Heart left ventricle (tissue), 16 donors: ENCODE measurements at places on chromosomes 3 and 15. TPM values are rescaled to one million over a fixed set of nuclear protein-coding genes. Genes with fewer than 3 reads are reported as not detected.

DNA sequence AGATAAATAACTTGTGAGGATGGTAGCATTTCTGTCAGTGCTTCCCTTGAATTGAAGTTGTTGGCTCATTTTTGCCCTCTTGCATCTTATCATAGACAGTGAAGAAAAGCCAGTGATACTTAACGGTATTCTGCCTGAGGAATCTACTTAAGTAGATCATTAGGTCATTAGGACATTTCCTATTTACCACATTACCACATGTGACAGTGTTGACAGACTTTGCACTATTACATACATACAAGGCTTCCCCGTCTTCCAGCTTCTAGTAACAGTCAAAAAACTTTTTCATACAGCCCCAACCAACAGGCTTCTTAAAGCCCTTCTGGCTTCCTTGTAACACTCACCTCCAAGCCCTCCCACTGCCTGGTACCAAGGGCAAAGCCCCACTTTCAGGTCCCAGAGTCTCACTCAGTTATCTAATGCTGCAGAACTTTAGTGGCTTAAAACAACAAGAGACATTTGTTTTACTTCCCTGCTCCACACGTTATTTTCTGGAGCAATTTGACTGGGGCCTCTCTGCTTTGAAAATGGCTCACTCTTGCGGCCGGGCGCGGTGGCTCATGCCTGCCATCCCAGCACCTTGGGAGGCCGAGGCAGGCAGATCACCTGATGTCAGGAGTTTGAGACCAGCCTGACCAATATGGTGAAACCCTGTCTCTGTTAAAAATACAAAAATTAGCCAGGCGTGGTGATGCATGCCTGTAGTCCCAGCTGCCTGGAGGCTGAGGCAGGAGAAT, 40.0 kb downstream of the ASB7 start:
- no peak for DNase-seq
- no peaks in the 10 kb centered on the region for H3K36me3 ChIP-seq
- no peak overlapping the region for H3K27ac ChIP-seq

- H3K36me3 ChIP-seq, result no peaks in the 10 kb centered on the region
- H3K4me3 ChIP-seq, result no peak overlapping the region
- H3K27ac ChIP-seq, result no peak overlapping the region
- H3K27me3 ChIP-seq, result no peaks in the 10 kb centered on the region
- peaks cover 15% of the 10 kb centered on the region for H3K4me1 ChIP-seq
- DNase-seq, result no peak
Observed at GRCh38 chr15:77333166-77333565, 86.7 kb downstream of the PEAK1 start.

- no peaks in the 10 kb centered on the region for H3K36me3 ChIP-seq
- DNase-seq, result no peak
- no peak overlapping the region for H3K4me3 ChIP-seq
- H3K27ac ChIP-seq, result no peak overlapping the region
Observed at GRCh38 chr3:126467611-126467955, 8.1 kb downstream of the ZXDC start.

DNA sequence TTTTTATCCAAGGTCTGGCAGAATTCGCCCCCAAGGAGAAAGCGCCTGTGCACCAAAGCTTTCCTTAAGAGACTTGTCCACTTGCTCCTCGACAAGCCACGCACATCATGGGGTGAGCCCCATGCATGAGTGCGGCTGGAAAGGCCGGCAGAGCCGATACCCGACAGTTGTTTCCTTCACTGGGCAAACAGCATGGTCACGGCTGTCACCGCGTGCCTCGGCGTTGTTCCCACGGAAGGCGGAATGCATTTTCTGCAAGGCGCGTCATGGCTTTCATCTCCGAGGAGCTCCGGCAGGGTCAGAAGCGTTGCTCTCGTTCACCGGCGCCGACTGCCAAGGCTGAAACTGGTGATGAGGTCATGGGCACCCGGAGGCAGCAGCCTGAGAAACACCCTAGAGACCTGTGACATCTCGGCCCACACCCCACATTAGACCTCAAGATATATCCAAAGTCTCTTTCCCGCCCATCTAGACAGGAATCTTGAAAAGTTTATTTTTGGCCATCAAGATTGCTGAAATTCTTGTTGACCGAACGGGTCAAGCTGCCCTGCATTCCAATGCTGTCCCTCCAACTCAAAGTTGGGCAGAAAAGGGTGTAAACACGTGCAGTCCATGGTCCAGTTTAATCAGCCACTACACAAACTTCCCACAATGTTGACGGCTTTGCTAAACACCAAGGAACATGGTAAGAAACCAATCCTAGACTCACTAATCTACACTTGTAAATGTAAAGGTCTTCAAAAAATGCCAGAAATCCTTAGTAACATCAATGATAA, 604 bp upstream of the TJP1 start:
- DNase-seq, result peak; percentile 66
- H3K27ac ChIP-seq, result peak overlapping the region; percentile 98
- H3K27me3 ChIP-seq, result no peaks in the 10 kb centered on the region
- H3K36me3 ChIP-seq, result no peaks in the 10 kb centered on the region

GRCh38 chr3:178850450-178851190, 221.0 kb downstream of the ZMAT3 start:
- no peak overlapping the region for H3K4me3 ChIP-seq
- H3K4me1 ChIP-seq, result peaks cover 34% of the 10 kb centered on the region
- no peak overlapping the region for H3K27ac ChIP-seq
- H3K27me3 ChIP-seq, result no peaks in the 10 kb centered on the region

DNA sequence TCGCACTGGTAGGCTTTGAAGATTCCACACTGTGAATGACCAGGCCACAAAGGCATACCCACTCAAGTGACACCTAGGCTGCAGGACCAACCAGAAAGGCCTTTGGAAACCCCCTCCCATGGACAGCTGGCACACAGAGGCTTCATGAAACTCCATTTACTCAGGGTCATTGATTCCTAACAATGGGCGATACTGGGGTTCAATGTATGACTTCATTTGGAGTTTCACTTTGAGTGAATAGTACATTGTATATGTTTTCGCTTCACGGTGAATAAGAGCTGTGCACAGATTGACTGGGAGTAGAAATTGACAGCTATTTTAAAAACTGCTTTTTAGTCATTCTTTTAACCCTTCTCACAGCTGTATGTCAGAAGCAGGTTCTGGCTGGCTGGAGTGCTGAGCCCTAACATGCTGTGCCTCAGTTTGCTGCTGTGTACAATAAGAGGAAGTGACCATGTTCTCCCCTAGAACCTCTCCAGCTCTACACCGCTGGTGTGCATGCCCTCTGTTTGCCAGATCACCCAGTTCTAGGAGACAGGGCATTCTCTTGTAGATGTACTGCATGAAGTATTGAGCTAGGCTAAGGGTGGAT, 15.4 kb upstream of the CX3CR1 start:
- no peaks in the 10 kb centered on the region for H3K36me3 ChIP-seq
- no peak for DNase-seq
- H3K27me3 ChIP-seq, result no peaks in the 10 kb centered on the region
- no peak overlapping the region for H3K27ac ChIP-seq

DNA sequence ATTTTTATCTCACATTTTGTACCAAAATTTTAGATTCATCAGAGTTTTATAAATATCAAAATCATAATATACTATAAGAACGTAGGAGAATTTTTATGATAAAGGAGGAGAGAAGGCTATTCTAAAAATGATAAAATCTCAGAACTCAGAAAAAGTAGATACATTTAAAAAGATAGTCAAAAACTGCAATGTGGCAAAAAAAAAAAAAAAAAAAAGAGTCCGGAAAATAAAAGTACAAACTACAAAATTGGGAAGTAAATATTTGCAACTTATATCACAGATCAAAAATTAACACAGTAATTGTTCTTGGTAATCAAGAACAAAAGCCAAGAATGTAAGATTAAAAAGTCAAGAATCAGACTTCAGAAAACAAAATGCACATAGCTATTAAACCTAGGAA, 332.1 kb downstream of the MCTP2 start:
- no peaks in the 10 kb centered on the region for H3K27me3 ChIP-seq
- no peaks in the 10 kb centered on the region for H3K36me3 ChIP-seq
- no peak overlapping the region for H3K4me3 ChIP-seq

DNA sequence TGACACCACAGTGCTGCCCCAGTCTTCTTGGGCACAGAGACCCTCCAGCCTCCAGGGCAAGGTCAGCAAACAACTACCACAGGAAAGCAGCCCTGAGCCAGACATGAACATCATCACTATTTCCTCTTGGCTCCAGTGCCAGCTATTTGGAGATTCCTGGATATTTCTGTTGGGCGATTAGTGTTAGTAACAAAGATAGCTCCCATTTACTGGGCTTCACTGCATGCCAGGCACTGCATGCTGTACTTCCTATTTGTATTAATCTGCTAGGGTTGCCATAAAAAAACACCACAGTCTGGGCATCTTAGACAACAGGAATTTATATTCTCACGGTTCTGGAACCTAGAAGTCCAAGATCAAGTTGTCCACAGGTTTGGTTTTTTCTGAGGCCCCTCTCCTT, 255.1 kb upstream of the STT3B start:
- no peaks in the 10 kb centered on the region for H3K4me1 ChIP-seq
- DNase-seq, result no peak
- no peaks in the 10 kb centered on the region for H3K36me3 ChIP-seq
- H3K27ac ChIP-seq, result no peak overlapping the region
- no peak overlapping the region for H3K4me3 ChIP-seq
- H3K27me3 ChIP-seq, result no peaks in the 10 kb centered on the region

DNA sequence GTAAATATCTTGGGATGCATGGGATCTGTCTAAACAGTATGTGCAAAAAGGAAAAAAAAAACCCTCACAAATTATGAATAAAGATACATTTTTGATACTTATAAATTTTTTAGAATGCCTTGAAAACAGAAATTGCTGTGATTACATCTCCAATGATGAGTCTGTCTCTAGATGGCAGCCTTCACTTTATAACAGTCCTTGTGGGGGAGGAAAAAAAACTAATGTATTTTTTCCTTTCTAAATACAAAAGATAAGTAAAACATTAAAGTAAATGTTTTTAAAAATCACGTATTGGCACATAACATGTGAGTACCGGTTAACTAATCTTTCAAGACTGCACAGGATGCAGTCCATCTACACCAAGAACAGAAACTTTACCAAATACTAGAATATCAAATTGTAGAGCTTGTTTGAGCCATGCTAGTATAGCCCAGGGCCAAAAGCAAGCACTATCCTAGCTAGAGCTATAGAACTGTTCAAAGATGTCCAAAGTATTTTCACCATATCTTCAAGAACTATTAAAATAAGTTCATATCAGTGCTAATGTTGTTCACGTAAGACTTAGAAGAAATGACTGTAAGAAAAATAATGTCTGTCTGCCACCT, 206.4 kb downstream of the STAG1 start:
- H3K27me3 ChIP-seq, result no peaks in the 10 kb centered on the region
- H3K4me1 ChIP-seq, result no peaks in the 10 kb centered on the region
- H3K4me3 ChIP-seq, result no peak overlapping the region
- H3K27ac ChIP-seq, result no peak overlapping the region

GRCh38 chr15:64180235-64180824, 17.5 kb upstream of the PPIB start:
- peaks cover 70% of the 10 kb centered on the region for H3K36me3 ChIP-seq
- no peak overlapping the region for H3K4me3 ChIP-seq
- H3K4me1 ChIP-seq, result no peaks in the 10 kb centered on the region
- H3K27me3 ChIP-seq, result no peaks in the 10 kb centered on the region

- H3K27ac ChIP-seq, result no peak overlapping the region
- H3K4me1 ChIP-seq, result no peaks in the 10 kb centered on the region
- no peak overlapping the region for H3K4me3 ChIP-seq
- no peaks in the 10 kb centered on the region for H3K36me3 ChIP-seq
Observed at GRCh38 chr3:118401887-118402286, 632.8 kb downstream of the IGSF11 start.

DNA sequence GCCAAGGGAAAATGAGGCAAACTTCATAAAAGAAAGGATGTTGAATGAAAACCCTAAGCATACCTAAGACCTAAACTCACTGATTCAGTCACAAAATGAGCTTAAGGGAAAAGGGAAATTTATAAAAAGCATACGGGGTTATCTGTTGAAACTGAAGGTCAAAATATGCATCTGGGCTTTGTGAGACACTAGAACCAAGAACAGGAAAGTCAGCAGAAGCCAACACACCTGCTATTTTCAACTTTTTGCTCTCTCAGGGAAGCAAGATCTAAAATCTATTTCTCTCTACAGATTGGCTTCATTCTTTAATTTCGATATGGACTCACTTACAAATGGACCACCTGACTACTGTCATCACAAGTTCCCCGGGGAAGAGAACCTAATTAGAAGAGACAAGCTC, 338.6 kb upstream of the NECTIN3 start:
- H3K27ac ChIP-seq, result no peak overlapping the region
- no peaks in the 10 kb centered on the region for H3K4me1 ChIP-seq
- DNase-seq, result no peak

IL17RD gene
- total RNA-seq, result 11.3 TPM

CCR3 gene
- not detected for total RNA-seq

CYP8B1 gene
- total RNA-seq, result not detected

GP5 gene
- not detected for total RNA-seq

DNA sequence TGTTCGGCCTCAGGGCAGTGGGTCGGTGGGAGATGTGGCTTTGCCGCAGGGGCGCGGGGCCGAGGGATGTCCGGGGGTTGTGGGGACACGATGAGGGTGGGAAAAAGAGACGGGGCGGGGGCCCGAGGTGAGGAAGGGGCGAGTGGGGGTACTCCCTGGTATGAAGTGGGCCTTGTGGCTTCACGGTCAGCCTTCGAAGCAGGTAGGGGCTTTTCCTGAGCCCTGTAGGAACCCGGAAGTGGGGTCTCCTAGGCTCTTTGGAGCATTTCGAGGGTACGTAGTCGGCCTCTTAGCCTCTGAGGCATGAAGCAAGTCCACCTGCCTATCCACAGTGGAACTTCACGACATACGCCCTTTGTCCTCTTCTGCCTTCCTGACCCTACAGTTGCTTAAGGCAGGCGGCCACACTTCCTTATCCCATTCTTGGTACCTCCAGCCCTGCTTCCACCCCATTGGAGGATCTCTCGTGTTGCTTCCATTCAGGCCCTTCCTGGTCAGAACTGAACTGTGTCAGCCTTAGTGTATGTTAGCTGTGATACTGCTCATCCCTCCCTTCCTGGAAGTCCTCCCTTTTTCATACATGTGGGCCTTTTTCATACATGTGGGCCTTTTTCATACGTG, 389 bp downstream of the ARPC4 start:
- H3K27me3 ChIP-seq, result no peaks in the 10 kb centered on the region
- no peaks in the 10 kb centered on the region for H3K4me1 ChIP-seq
- H3K4me3 ChIP-seq, result peak overlapping the region; percentile 91

- DNase-seq, result no peak
- no peaks in the 10 kb centered on the region for H3K36me3 ChIP-seq
- H3K27ac ChIP-seq, result no peak overlapping the region
- no peak overlapping the region for H3K4me3 ChIP-seq
- no peaks in the 10 kb centered on the region for H3K27me3 ChIP-seq
Observed at GRCh38 chr15:37122703-37123102, 22.4 kb upstream of the MEIS2 start.
